ENCODE measurements at places on chromosomes 12 and 14.

DNA sequence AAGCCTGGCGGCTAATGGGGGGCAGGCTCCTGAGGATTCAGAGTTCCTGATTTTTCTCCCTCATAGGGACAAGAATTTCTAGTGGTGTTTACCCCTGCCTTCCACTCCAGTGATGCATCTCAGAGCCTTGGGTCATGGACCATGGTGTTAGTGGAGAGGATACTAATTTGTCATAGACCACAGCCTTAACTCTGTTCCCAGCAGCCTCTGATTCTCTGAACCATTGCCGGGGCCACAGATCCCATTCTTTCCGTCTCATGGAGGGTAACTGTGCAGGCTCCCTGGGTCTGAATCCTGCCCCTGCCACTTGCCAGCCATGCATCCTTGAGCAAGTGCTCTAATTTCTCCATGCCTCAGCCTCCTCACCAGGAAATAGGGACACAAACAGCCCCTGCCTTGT is 55.1 kb downstream of the RPH3A start:
- no peak for DNase-seq

DNA sequence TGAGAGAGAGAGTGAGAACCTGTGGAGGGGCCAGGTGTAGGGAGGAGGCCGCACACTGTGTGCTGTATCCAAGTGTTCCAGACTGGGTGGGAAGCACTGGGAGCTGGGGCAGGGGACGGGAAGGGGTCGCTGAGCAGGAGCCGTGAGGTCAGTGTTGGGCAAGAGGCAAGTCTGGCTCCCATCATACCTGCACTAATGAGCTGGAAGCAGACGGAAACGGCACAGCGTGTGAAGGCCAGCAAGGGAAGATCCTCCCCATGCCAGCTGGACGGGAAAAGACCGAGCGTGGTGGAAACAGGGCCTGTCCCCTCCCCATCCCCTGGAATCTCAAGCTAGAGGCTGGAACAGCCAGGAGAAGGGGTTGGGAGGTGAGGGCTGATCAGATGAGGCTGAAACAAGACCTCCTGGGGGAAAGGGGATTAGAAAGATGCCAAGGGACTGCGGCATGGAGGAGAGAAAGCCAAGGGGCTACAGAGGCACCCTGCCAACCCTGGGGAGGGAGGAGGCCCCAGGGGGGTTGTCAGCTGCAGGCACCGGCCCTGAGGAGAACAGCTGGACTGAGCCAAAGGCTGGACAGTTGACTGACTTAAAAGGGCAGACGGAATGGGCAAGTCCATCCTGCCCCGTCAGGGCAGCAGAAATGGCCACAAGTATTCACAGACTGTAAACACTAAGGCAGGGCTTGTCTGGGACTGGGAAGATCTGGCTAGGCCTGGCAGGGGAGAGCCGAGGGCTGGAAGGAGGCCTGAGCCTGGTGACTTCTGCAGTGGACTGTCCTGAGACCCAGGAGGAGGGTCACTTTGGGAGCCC is 19.0 kb upstream of the LTBP2 start:
- no peak for DNase-seq

DNA sequence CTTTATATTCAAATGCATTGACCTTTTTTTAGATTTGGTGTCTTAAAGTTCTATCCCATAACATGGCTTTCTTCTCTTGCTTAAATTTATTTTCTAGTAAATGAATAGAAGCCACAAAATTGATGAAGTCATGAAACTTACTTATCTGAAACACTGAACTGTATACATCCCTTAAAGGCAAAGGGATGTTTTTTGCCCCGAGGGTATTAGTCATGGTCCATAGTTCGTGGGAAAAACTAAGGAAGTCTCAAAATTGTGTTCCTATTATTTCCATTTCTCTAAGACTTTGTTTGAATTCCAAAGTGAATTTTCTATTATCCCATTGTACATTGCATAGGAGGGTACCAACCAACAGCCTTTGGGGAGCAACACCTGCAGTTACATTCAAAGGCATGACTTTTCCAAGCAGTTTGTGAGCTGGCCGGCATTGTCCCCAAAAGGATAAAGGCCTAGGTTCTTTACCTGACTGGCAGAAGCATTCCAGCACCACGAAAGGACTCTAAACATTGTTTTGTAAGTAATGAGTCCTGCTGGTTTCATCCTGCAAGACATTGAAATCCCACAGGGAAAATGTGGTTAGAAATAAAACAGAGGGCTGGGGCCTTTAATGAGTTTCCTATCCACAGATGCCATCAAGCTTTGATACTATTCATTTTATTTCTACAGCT is 473.5 kb downstream of the PRKD1 start:
- DNase-seq = peak; percentile 46

- no peak for DNase-seq
Measured at GRCh38 chr12:85309125-85309566, 29.1 kb downstream of the ALX1 start.

GRCh38 chr12:110102255-110102654 is 21.9 kb upstream of the IFT81 start:
- peak; percentile 90 for DNase-seq

GRCh38 chr14:76772300-76773187 is 11.3 kb downstream of the VASH1 start:
- DNase-seq = no peak

GRCh38 chr12:33182485-33182884 is 257.1 kb downstream of the SYT10 start:
- no peak for DNase-seq

- no peak for DNase-seq
Measured at GRCh38 chr14:71380271-71380670, 473.0 kb downstream of the PCNX1 start.

GRCh38 chr12:79021021-79021420 is 156.4 kb downstream of the SYT1 start:
- no peak for DNase-seq

- no peak for DNase-seq
Measured at GRCh38 chr12:1517734-1518525, 76.5 kb downstream of the FBXL14 start.

GRCh38 chr14:90773196-90773486 is 43.1 kb downstream of the TTC7B start:
- DNase-seq = no peak

- no peak for DNase-seq
Measured at GRCh38 chr12:82554529-82554928, 132.2 kb upstream of the TMTC2 start.

DNA sequence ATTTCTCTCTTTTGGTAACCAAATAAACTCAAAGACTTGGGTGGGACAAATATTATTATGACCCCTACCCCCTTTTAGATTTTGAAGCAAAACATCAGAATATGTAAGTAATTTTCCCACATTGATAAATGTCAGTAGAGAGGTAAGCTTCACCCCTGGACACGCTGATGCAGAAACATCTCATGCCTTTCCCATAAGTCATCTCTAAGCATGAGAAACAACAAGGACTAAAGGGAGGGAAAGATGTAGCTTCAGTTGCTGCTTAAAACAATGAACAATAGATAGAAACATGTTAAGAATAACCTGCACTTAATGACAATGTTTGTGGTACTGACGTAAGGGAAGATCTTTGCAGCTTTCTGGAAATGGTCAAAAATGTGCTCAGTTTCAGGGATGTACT is 56.3 kb upstream of the SLC8A3 start:
- no peak for DNase-seq

- no peak for DNase-seq
Measured at GRCh38 chr12:123471374-123472068, 13.6 kb downstream of the SNRNP35 start.

All from NCI-H69 (cell line).